Right ventricle myocardium inferior (tissue), 1 donor: ENCODE measurements at places on chromosomes 1 and 21. TPM values are rescaled to one million over a fixed set of nuclear protein-coding genes. Genes with fewer than 3 reads are reported as not detected.

- no peak for DNase-seq
Measured at GRCh38 chr1:201479201-201479730, 10.3 kb upstream of the PHLDA3 start.

DNA sequence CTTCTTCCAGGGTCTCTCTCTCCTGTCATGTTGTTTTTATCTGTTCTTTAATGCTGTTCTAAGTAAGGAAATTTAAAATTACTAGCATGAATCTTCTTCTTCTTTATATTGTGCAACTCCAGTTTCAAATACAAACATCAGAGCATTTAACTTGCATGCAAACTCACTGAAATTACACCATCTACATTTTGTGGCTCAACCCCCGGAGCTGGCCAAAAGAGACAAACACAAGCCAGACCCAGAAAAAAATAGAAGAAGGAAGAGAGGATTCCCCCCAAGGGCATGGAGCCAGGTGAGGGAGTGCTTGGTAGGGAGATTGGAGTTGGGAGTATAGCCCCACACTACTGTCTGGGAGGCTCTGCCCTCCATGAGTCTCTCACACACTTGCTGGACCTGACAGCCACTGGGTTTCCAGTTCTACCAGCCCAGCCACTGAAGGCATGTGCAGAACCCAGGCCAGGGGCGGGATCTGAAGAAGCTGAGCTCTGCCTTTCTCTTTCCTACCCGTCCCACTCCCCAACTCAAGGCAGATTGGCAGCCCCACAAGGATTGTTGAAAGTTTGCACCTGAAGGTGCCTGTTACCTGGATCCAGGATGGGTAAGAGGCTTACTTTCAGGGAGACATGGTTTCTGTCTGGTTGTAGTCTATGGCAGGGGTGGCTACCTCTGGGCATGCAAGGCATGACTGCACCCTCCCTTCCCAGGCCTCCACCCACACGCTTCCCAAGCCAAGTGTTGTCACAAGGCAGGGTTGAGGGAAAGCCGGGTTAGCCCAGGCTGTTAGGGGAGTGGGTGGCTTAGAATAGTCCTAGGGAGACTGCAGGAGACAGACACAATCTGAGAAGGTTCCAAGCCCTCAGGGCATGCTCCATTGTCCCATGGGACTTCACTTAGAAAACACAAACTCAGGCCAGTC is 297.2 kb downstream of the TGFB2 start:
- no peak for DNase-seq

DNA sequence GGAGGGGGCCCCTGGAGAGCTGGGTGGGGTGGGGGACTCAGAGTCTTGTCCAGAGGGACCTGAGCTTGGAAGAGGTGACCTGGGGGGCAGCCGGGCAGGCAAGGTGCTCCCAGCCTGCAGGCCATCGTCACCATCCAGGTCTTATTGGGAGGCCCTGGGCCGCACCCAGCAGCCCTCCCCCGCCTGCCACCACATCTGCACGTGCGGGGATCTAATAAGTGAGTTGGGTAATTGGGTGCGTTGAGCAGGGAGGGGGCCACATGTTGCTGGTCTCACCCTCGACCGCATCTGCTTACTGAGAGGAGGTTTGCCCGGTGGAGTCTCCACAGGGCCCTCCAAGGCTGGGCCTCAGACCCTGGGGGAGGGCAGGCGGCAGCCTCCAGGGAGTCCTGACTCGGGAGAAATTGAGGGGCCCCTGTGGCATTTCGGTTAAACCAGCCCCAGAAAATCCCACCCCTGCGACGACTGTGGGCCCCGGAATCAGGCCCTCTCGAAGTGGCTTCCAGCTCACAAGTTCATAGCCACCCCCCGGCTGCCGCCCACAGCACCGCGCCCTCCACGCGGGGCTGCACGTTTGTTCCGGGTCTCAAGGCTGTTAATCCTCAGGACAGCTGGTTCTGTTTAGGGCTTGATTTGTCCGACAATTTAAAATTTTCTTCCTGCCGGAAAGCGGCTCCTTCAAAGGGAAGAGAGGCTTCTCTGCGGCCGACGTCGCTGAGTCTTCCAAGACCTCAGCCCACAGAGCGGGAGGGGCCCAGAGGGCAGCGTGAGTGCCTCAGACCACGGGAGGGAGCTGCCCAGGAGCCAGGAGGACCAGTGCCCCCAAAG is 14.7 kb upstream of the COL6A2 start:
- DNase-seq = no peak

DNA sequence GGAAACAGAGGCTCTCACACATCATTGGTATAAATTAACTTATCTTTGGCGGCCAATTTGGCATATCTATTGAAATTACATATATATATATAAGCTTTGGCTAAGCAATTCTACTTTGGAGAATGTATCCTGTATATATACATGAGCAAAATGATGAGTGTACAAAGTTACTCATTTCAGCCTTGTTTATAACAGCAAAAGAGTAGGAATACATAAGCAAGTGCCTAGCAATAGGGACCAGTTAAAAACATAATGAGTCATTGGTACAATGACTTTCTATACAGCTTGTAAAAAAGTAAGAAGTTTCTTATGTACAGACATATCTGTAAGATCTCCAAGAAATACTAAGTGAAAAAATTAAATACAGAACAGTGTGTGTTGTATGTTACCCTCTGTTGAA is 190.8 kb downstream of the LTN1 start:
- no peak for DNase-seq

The KCNA3 gene
- 0.38 TPM for total RNA-seq

The COPA gene
- total RNA-seq = 84.2 TPM
